ENCODE measurements at places on chromosomes 4 and X.

- DNase-seq, result no peak
Measured at GRCh38 chr4:77734928-77735327, 84.2 kb downstream of the CNOT6L start.

DNA sequence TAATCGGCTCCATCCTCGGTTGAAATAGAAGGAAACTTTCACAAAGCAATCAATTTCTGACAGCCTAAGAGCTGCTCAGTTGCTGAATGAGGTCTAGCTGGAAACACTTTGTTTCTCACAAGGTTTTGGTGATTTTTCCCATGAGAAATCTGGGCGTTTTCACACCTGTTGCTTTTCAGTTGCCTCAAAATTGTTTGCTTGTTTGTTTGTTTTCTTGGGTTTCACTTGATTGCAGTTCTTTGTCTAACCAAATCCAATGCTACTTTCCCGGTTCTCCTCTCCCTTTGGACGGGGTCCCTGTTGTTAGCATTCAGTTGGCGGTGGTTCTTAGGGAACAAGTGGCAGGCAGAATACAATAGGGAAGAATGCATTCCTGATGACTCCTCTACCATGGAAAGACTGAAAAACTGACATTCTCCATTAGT, 135.5 kb downstream of the PALLD start:
- DNase-seq, result no peak

- DNase-seq, result no peak
Measured at GRCh38 chr4:165972747-165973146, 99.7 kb downstream of the TLL1 start.

- no peak for DNase-seq
Measured at GRCh38 chr4:149638073-149638472, 177.6 kb downstream of the IQCM start.

GRCh38 chrX:14936561-14936960, 63.3 kb downstream of the MOSPD2 start:
- no peak for DNase-seq

Measured in stimulated activated CD8-positive, alpha-beta memory T cell treated with anti-CD3 and anti-CD28 coated beads, Interleukin-15, amount 100 ng/mL, for 4 hours (primary cell).